HS-27A (cell line): ENCODE measurements at places on chromosomes 4 and X.

GRCh38 chr4:8184061-8184460, 15.0 kb upstream of the SH3TC1 start:
- DNase-seq, result no peak

DNA sequence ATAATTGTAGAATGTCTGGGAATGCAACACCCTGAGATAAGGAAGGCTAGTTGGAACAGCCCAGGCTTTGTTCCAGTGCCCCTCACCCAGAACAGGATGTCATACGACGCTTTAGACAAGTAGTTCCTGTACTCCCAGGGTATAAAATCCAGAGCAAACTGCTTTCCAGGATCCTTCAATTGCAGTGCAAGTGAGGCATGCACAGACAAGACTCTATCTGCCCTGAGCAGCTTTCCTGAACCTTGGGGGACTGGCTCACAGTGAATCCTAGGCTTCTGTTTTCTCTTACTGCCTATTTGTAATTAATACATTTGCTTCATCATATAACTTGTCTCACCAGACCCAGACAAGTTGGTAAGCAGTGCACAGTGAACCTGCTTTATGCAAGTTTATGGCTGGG, 48.4 kb upstream of the IL9R start:
- DNase-seq, result no peak

- no peak for DNase-seq
These were observed 67.4 kb upstream of the FAM47B start for GRCh38 chrX:34875204-34875603.

- no peak for DNase-seq
These were observed 527.7 kb upstream of the MAGEB2 start for GRCh38 chrX:29687687-29688086.
